ENCODE measurements at places on chromosomes 4 and X.

- peak; percentile 0 for DNase-seq
Observed at GRCh38 chrX:42247241-42247640, 323.9 kb upstream of the CASK start.

DNA sequence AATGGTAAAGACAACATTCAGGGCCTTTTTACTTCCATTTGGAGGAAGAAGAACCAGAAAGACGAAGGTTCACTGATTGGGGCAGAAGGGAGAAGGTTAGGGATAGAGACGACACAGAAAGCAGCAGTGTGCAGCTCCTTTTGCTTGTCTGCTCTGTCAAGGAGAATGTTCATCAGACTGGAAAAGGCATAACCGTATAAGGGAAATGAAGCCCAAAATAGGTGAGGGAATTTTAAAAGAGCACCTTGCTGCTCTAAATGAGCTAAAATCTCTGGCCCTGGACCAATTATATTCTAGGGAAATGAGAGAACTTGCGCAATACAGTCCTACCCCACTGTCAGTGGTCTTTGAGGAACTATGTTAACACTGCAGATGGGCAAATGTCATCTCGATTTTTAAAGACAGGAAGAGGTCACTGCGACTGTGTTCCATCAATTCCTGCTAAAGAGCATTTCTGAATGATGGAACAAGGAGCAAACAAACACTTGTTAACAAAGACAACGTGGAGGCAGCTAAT lies 909.8 kb upstream of the FTHL17 start:
- DNase-seq = no peak

- peak; percentile 44 for DNase-seq
Observed at GRCh38 chrX:120664081-120664480, 34.2 kb upstream of the C1GALT1C1 start.

DNA sequence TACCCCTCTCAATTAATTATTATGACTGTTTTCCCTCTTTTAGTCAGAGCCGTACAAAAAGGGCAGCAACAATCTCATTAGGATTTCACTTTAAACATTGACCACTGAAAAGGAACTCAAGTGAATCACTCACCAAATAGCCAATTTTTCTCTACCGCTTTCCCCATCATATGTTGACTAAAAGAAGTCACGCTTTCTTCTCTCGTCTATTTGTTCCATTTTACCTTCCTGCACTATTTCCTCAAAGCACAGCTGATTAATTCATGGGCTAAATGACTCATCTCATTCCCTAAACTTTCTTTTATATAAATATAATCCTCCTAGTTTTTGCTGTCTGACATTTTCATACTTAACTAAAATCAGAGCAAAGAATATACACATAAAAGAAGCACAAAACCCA lies 8.2 kb downstream of the MID1 start:
- peak; percentile 79 for DNase-seq

DNA sequence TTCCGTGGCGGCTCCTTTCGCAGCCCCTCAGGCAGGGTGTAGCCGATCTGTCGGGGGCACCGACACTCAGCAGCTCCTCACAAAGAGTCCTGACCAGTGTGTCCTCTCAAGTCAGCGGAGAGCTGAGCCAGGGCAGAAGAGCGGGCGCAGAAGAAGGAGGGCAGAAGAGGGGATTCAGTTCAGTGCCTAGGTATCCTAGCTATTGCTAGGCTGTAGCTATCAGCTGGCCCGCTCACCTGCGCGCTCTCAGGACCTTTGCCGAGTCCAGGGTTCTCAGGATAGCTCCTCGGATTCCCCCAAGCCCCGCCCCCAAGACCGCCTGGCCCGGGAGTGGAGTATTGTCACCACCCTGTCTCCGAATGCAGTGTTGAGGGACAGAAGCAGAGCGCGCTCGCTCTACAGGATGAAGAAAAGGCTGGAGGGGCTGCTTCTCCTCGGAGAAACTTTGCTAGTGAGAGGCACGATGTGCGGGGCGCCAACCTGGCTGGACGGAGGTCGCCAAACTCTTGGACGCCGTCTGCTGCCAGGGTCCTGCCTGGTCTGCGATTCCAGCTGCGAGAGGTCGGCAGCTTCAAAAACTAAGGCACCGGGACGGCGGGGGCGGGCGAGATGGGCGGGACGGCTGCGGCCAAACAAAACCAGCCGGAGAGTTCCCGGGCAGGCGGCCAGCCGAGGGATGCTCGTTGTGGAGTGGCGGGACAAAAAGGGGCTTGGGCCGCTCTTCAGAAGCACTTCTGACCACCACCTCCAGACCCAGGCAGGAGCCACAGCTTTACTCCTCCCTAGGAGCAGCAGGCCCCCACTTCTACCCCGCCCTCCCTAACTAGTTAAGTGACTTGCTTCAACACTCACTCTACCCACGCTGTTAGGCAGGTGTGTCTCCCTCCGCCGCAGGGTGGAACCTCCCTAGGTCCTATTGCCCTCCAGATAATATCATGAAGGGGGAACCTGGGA lies at the start of gene XKRX:
Gene XKRX (minus strand): TSS at position 258 of the 954 bp plus-strand sequence. CDS start 613 bp downstream, outside the sequence.
- DNase-seq = peak; percentile 19

- no peak for DNase-seq
Observed at GRCh38 chr4:6017030-6017429, 1.2 kb downstream of the C4orf50 start.

- DNase-seq = no peak
Observed at GRCh38 chrX:24495700-24496099, 30.6 kb downstream of the PDK3 start.

DNA sequence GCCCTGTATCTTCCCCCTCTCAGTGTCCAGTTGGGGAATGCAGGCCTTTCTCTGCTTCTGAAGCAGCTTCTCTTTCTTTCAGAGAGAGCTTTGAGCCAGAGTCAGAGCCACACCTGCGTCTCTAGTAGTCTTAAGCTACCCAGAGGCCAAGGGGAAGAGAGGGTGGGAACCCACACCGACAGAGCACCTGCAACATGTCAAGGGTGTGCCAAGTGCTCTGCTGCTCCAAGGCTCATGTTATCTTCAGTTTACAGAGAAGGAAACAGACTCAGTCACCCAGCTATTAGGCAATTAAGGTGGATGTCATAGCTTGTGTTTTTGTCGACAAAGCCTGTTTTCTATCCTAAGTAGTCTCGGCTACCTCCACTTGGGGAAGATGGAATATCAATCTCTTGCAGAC lies 22.7 kb upstream of the RNF212 start:
- no peak for DNase-seq

DNA sequence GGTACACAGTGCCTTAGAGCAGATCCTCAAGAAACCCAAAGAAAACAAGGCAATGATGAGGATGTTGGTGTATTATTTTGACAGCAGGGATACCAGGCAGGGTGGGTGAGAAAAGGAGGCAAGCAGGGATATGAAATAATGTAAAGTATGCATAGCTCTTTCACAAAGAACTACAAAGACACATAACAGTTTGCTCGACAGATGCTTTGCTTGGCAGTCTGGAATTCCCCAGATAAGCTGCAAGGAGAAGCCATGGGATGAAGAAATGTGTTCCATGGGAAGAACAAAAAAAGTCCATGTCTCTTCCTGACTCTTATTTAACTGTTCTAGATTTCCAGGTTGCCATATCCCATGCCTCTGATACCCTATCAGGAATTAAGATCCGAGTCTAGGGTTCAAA lies 75.4 kb downstream of the FAM13A start:
- no peak for DNase-seq

GRCh38 chr4:126850286-126850685 lies 782.5 kb upstream of the INTU start:
- peak; percentile 97 for DNase-seq

DNA sequence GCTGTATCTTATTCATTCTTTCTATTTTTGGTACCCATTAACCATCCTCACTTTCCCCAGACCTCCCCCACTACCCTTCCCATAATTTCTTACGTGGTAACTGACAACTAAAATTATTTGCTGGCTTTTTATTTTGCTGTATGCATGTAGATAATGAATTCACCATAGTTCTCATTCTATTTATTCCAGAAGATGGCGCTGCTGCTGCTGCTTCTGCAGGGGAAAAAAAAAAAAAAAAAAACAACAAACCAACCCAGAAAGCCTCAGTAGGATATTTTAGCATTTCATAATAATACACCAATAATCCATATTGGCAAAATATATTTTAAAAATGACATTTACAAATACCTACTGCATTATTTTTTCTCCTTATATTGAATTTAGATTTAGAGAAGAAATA lies 416.6 kb upstream of the MAGEB18 start:
- DNase-seq = peak; percentile 36

- no peak for DNase-seq
Observed at GRCh38 chrX:72367516-72367915, 61.8 kb upstream of the CITED1 start.

DNA sequence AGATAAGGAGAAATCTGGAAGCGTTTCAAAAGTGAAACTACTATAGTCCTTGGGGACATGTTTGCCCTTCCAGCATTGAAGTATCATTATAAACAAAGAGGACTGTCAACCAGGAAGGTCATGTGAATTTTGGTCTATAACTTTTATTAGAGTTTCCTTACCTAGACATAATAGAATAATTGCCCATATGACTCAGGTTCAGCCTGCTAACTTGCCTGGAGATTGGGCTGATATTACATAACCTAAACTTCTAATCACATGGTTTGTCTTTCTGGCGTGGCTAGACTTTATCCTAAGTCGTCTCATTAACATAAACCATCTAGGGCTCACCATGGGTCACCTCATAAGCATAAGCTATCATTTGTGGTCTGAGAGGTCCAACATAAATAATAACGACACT lies 775.9 kb downstream of the CENPC start:
- no peak for DNase-seq

GRCh38 chrX:70253377-70254062 lies 6.5 kb downstream of the P2RY4 start:
- no peak for DNase-seq

DNA sequence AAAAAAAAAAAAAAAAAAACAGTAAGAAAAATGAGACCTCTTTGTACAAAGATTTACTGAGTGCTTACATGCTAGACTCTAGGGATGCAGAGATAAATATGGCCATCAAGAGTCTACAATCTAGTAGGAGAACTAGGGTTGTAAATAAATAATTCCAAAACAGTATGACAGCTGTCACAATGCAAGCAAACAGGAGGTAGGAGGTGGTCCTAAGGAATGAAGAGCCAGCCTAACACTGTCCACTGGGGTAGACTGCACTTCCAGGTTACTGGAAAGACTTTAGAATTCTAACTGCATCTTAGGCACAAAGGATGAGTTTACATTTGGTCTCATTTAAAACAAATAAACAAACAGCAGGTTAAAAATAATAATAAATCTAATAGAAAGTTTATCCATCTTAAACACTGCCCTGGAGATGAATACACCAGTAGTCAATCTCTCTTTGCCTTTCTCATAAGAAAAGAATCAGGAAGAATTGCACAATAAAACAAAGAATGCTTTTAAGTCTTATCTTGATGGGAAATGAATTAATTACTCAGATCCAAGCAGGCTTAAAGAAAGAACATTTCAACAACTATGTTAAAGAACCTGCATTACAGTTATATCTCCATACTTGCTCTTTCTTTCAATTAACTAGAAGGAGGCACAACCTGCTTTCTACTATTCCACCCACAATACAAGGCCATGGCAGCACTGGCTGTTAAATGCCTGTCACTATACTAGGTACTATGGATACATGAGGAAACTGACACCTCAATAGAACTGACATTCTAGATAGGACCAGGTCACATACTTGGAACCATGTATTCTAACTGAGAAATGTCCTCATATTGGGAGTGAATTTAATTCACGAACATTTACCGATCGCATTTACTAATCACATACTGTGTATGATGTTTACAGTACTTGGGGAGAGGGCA lies 12.7 kb downstream of the ADGRA3 start:
- no peak for DNase-seq

DNA sequence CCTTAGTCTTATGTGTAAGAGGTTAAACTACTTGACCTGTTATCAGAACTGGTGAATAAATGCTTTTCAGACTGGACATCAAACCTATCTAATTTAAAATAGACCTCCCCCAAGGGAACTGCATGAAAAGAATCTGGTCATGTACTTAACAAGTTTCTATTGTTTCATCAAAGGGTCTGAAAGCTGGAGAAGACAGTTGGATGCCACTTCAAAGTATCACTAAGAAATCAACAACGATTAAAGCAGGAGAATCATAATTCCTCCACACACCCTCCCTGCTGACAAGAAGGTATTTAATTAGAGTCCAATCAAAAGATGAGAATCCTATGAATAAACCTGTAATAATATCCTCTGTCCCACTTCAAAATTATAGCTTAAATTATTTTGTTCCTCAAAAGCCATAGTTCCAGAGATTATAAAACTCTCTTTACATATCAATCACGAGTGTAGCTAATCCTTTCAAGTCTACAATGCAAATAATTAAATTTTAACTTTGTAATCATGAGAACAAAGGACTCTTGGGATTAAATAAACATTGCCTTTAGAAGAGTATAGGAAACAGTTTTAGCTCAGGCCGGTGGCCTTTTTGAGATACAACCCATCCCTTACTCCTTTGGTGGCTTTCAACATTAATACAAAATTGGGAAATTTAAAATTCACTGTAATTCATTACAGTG lies 35.1 kb downstream of the TSPAN5 start:
- no peak for DNase-seq

GRCh38 chrX:54045563-54046228 lies 1.4 kb upstream of the PHF8 start:
- no peak for DNase-seq

- DNase-seq = no peak
Observed at GRCh38 chr4:88610771-88611170, 18.5 kb downstream of the HERC3 start.

DNA sequence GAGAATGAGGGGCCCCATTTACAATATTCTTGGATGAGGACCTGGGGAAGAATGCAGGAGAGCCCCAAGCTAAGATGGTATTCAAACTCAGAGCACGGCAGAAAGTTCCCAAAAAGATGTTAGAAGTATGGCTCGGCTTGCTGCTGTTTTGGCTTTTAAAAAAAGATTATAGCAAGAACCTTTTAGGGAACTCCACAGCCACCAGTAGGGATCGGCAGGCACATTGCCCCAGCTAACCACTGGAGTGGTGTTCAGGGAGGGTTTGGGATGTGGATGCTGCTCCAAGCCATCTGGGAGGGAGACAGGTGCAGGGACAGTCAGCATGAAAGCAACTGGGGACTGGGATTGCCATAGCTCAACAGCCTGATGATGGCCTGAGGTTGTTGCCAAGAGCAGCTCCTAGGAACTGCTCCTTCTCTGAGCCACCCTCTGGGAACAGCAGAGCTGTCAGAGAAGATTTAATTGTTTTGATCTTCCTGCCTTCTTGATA lies 63.0 kb downstream of the SORBS2 start:
- no peak for DNase-seq

- no peak for DNase-seq
Observed at GRCh38 chrX:109624641-109625616, at the start of gene KCNE5. Gene KCNE5, minus strand, starts transcription at chrX:109625172. Its CDS starts 152 bp downstream, at chrX:109625020.
